ENCODE measurements at places on chromosomes 4 and X.

- DNase-seq: no peak
Measured at GRCh38 chrX:102745857-102746584, 25.5 kb downstream of the GPRASP3 start.

DNA sequence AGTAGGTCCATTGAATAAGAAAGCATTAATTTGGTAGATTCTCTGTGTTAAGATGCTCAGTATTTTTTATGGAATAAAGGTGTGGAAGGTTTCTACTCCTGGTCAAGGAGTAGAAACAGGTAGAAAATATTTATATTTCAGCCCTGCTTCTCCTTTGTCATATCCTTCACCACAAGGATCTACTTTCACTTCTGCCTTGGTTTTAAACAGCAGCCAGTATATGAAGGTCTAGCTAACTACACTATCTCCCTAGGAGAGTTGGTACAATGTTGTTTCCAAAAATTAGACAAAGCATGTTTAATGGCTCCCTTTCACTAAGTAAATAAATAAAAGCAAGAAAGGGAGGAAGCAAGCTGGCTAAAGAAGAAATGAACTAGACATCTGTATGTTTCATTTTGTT, 44.6 kb upstream of the GYPA start:
- DNase-seq: no peak

DNA sequence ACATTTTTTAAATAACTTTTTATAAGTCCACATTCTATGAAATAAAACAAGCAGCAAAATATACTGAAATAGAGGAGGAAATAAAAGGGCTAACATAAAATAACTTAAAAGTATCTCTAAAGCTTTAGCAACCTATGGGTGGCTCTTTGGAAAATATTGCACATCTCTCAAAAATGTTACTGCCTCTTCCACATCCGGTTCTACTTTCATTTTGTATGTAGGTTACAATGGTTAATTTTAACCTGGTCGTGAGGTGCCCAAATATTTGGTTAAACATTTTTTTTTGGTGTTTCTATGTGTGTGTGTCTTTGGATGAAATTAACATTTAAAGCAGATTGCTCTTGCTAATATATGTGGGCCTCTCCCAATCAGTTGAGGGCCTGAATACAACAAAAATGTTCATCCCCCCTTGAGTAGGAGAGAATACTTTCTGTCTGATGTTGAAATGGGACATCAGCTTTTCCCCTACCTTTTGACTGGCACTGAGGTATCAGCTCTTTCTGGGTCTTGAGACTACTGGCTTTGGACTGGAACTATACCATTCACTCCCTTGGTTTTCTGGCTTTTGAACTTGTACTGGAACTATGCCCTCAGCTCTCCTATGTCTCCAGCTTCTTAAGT, 353.0 kb downstream of the ADAM29 start:
- DNase-seq: no peak

GRCh38 chrX:76183289-76184049, 10.6 kb downstream of the PBDC1 start:
- no peak for DNase-seq

GRCh38 chrX:137479386-137479785, 86.5 kb upstream of the ZIC3 start:
- DNase-seq: no peak

GRCh38 chr4:82638479-82638878, 76.7 kb upstream of the TMEM150C start:
- DNase-seq: no peak

- DNase-seq: no peak
Measured at GRCh38 chrX:111040377-111041017, 55.5 kb upstream of the PAK3 start.

DNA sequence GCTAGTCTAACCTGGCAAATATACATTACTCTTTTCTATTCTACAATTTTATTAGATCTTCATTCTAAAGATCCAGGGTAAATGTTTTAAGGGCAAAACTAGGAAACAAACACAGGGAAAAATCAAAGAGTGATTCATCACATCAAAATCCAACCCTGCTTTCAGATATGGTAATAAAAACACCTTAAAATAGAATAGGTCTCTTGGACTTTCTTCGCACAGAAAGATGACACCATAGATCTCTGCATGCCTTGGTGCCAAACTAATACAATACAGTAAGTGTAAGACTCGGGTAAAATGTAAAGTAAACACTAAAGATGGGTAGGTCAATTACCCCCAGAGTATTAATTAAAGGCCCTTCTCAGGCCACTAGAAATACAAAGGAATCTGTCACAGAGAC, 34.2 kb downstream of the LDB2 start:
- no peak for DNase-seq

GRCh38 chrX:13748486-13748885, 13.9 kb downstream of the OFD1 start:
- DNase-seq: no peak

DNA sequence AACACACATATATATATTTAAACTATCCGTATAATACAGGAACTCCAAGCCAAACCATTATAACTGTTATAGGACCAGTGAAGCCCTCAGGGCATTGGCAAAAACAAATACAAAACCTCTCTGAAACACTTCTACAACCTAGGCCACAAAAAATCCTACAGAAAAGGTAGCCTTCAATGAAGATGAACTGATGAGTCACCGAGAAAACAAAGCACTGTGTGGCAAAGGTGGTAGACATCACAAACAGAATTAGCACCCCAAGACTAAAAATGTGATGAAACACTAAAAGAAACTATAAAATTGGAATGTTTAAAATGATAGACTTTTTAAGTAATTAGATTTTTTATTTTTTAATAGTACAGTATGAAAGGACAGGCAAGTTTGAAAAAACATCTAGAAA, 5.5 kb upstream of the HSPA4L start:
- no peak for DNase-seq

DNA sequence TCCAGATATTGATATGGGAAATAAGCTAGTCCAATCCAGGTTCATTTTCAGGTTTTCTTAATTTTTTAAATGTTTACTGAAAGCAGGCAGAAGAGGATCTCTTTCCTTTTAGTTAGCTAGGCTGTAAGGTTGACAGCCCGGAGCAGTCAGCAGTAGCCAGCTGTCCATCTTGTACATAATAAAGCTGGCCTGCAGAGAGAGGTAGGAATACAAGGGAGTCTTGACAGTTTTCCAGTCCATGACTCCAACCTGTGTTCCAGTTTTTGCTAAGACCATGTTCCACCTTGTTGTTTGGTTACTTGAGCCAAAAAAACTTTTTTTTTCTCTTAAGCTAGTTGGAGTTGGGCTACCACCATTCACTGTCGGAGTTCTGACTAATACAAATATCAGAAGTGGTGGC, 402.7 kb upstream of the TEX13C start:
- DNase-seq: no peak

DNA sequence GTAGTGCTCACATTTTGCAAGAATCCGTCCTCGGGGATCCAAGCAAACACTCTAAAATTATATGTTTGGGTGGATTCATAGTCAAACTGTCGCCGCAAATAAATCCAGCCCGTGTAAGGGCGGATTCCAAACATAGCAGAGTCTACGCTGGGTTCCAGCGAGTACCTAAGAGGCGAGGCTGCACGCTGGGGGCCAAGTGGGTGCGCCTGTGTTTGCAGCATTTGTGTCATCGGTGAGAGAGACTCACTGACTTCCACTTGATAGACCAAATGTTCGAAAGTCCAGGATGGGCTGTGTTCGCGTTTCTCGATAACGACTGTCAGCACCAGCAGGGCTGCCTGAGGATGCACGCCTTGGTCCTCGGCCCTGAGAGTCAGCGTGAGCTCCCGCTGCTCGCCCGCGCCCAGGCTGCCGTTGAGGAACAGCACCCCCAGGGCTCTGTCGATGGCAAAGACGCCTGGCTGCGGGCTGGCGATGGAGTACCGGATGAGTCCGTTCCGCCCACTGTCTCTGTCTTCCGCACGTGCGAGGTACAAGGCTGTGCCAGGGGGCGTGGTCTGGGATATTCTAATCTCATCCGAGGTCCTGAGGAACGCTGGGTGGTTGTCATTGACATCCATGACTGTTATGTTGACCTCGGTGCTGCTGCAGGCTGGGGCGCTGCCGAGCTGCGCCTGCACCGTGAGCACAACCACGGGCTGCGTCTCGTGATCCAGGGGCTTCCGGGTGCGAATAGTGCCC, 158.7 kb downstream of the DCHS2 start:
- DNase-seq: no peak

GRCh38 chr4:148216866-148217814, 225.1 kb downstream of the NR3C2 start:
- no peak for DNase-seq

DNA sequence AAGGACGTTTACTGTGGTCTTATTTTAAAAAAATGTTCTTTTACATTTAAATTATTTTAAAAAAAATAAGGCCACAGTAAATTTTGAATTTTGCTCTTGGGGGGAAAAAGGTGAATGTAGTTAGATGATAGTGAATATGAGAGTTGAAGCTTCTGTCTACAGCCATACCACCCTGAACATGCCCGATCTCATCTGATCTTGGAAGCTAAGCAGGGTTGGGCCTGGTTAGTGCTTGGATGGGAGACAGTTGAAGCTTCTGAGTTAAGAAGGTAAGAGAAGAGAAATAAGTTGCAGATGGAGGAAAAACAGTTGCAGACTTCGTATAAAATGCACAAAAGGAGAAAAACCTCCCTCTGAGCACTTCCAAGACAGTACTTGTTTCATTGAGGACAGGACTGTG, 115.6 kb upstream of the NR3C2 start:
- no peak for DNase-seq

DNA sequence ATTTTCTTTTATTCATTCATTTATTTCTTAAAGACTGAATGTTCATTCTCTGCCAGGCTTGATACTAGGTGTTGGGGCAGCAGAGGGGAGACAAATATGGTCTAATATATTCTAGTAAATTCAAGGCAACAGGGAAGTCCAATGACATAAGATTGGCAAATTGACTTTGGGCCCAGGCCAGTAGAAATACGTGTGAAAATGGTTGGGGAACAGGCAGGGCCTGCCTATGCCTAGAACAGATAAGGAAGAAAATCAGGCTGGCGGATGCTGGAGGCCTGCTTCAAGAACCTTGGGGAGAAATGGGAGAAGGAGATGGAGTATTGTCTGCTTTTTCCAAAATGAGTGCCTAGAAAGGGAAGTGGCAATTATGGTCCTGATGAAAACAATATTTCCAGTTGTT, 108.6 kb downstream of the RTL5 start:
- DNase-seq: no peak

- no peak for DNase-seq
Measured at GRCh38 chr4:131551306-131551705, 1597.8 kb upstream of the PCDH10 start.

GRCh38 chr4:183636503-183636902, 22.5 kb downstream of the RWDD4 start:
- no peak for DNase-seq

DNA sequence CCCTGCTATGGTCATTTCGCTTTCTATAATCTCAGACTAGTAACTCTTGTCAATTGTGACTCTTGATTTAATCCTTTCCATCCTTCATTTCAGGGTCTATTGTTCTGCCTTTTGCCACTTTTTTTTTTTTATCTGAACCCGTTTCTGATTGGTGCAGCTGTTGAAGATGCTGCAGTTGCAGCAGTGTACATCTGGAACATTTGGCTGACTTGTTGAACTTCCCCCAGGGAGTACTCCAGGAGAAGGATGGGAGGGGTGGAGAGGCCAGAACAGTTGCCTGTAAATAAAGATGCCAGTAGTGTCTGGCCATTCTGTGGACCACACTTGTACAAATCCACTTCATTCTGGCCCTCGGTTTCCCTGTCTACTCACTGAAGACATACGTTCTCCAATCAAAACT, 1.0 kb upstream of the EDA start:
- no peak for DNase-seq

- no peak for DNase-seq
Measured at GRCh38 chr4:1300466-1301455, 11.1 kb downstream of the MAEA start.

DNA sequence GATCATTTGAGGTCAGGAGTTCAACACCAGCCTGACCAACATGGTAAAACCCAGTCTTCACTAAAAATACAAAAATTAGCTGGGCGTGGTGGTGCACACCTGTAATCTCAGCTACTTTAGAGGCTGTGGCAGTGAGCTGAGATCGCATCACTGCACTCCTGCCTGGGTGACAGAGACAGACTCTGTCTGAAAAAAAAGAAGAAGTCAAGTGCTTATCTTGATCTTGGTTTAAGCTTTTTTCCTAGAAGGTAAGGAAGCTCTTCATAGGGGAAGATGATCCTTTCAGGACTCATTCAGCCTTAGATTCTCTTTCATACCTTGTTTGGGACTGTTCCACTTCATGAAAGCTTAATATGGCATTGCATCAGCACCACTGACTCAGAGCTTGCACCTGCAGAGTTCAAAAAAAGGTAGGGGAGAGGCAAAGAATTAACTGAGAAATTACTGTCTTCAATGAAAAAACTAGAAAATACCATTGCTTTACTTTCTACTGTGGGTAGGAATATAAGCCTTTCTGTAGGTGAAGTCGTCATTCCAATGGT, 70.8 kb upstream of the EPGN start:
- no peak for DNase-seq

DNA sequence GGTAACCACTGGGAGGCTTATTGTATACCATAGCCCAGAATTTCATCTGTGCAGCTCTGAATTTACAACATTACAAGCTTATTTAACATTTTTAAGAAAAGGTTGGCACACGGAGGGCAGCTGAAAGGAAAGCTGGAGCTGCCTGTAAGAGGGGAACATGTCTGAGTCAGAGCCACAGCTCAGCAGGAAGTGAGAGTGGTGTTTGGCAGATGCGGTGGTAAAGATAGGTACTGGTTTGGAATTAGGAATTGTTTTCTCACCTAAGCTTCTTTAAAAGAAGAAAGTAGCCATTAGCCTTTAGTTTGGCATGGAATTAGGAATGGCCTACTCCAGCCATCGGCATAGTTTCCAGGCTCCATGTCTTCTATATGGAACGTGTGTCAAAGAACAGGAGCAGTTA, 172.5 kb upstream of the ANXA3 start:
- DNase-seq: no peak

DNA sequence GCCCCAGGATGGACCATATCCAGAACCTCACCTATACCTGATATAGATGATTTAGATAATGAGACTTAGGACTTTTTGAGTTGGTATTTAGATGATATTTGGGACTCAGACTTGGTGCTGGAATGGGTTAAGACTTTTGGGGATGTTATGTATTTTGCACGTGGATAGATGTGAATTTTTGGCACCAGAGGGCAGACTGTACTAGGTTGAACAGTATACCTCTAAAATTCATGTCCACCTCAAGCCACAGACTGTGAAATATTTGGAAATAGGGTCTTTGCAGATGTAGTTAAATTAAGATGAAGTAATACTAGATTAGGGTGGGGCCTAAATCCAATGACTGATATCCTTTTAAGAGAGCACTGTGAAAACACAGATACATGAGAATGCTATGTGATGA, 15.6 kb downstream of the RBM41 start:
- DNase-seq: no peak
